Bladder microvascular endothelial cell (primary cell): ENCODE measurements at places on chromosomes 12 and 14. TPM values are rescaled to one million over a fixed set of nuclear protein-coding genes. Genes with fewer than 3 reads are reported as not detected.

Gene GSC
- not detected in 2 replicates for total RNA-seq

Gene CLECL1
- not detected in 2 replicates for total RNA-seq

Gene HIF1A
- 193 and 209 TPM in 2 replicates for total RNA-seq

Gene SERPINA10
- not detected in 2 replicates for total RNA-seq

Gene EPYC
- not detected in 2 replicates for total RNA-seq

Gene KRT7
- 55.5 and 66.4 TPM in 2 replicates for total RNA-seq

Gene PTPRO
- total RNA-seq = under 0.01 and 0.06 TPM in 2 replicates

Gene TAS2R31
- total RNA-seq = 1.3 and 9.3 TPM in 2 replicates

Gene DUSP16
- 6.8 and 17.3 TPM in 2 replicates for total RNA-seq

Gene LRP1
- total RNA-seq = 3.2 and 4.6 TPM in 2 replicates

Gene JAG2
- 65.9 and 197 TPM in 2 replicates for total RNA-seq

Gene CCDC175
- not detected in 2 replicates for total RNA-seq

Gene TMTC1
- total RNA-seq = 2.5 and 7.8 TPM in 2 replicates

Gene FAM181A
- total RNA-seq = not detected in 2 replicates

Gene C3AR1
- total RNA-seq = 0.06 TPM in 1 of 2 replicates, not detected in the other

Gene USP30
- total RNA-seq = 4.0 and 4.7 TPM in 2 replicates

Gene PPM1H
- total RNA-seq = 1.9 and 3.1 TPM in 2 replicates

Gene MYO1H
- total RNA-seq = not detected in 2 replicates

Gene KRT71
- total RNA-seq = not detected in 2 replicates

Gene A2ML1
- total RNA-seq = 0.06 TPM in 1 of 2 replicates, not detected in the other
